Naive thymus-derived CD4-positive, alpha-beta T cell (primary cell): ENCODE measurements at places on chromosomes 7 and 10.

DNA sequence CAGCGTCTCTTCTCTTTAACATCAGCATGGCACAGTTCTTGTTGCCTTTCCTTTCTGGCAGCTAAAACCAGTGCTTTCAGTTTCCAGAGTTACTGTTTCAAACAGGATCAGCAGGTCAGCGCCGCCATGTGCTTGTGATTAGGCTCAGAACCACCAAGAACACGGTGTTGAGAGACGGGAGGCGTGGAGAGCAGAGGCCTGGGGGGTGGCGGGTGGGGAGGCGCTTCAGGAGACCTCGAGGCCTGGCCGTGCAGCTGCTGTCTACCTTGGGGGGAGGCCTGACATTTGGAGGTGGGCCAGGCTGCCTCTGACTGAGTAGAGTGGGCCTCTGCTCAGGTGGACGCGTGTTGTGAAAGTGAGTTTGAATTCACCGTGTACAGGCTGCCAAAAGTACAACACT, 22.0 kb downstream of the PFKFB3 start:
- no peak for DNase-seq

- DNase-seq: no peak
Measured at GRCh38 chr7:28744951-28745350, 213.2 kb downstream of the TRIL start.

DNA sequence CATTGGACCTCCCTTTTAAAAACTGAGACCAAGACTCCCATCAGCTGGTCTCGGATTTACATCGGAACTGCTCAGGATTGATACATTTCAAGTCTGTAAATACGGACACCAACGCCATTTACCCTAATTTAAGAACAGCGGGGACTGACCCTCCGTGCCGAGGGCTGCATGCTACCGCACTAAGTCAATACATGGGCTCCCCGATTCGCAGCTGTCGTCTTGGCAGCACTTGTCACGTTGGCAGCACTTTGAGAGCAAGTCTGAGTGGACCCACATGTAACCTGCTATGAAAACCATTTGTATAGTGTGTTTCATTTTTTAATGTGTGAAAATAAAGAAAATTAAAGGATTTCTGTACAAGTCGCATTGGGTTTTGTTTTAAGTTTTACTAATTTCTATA, 83.4 kb downstream of the EZH2 start:
- DNase-seq: no peak

DNA sequence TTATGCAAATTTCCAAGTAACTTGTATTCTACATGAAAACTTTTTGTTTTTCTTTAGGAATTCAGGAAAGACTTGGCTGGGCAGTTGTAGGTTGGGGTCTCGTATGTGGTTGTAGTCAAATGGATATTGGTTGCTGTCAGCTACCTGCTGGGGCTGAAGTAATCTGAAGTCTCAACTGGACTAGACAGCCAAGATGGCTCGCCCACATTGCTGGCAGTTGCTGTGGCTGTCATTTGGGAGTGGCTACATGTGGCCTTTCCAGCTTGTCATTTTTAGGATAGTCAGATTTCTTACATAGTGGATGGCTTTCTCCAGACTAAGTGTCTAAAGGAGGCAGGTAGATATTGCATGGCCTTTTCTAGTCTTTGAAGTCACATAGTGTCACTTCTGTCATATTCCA, 32.6 kb downstream of the EXOC6 start:
- DNase-seq: no peak

DNA sequence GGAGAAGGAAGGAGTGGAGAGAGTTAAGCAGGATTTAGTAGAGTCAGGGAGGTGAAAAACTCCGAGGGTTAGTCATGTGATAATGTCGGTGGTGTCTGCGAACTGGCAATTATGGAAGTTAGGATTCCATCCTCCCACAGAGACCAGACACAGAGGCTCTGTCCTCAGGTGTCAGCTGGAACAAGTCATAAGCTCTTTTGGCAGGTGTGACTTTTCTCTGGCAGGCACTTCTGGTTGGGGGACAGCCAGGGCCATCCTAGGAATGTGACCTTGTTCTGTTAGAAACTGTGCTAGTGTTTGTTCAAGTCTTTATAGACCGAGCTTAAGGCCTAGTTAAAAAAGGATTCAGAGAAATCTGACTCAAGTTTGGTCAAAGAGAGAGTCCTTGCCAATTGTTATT, 371.0 kb downstream of the DPP6 start:
- DNase-seq: no peak
